ENCODE measurements at places on chromosomes 2 and 18.

DNA sequence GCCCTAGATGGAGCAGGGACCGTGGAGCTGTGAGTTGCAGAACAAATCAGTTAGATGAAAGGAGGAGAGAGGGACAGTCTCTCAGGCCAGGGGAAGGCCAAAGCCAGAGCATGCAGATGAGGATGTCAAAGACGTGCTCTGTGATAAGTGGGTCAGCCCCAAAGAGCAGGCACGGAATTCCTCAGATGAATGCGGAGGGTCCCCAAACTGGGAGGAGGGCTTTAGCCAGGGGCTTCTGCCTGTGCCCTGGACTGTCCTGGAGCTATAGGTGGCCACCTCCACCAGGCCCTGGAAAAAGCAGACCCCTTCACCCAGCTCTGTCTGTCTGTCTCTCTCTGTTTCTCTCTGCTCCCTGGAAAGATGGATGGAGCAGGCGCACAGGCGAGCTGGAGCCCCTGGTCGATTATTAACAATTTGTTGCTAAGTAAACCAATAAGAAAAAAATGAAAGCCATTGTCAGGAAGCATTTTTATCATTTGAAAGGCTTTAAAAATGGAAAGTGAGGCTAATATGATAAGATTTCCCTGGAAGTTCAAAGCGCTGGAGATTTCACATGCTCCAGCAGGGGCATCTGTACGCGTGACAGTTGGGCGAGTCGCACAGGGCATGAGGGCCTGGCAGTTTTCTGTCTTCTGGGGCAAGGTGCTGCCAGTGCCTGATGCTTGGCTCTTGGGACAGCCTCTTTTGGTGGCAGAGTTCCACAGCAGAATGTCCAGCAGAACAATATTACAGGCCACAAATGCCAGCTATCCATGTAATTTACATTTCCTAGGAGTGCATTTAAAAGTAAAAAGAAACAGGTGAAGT is 241.0 kb downstream of the GLI2 start:
- no peak for DNase-seq

GRCh38 chr2:106139238-106139935 is 54.7 kb downstream of the UXS1 start:
- DNase-seq, result no peak

DNA sequence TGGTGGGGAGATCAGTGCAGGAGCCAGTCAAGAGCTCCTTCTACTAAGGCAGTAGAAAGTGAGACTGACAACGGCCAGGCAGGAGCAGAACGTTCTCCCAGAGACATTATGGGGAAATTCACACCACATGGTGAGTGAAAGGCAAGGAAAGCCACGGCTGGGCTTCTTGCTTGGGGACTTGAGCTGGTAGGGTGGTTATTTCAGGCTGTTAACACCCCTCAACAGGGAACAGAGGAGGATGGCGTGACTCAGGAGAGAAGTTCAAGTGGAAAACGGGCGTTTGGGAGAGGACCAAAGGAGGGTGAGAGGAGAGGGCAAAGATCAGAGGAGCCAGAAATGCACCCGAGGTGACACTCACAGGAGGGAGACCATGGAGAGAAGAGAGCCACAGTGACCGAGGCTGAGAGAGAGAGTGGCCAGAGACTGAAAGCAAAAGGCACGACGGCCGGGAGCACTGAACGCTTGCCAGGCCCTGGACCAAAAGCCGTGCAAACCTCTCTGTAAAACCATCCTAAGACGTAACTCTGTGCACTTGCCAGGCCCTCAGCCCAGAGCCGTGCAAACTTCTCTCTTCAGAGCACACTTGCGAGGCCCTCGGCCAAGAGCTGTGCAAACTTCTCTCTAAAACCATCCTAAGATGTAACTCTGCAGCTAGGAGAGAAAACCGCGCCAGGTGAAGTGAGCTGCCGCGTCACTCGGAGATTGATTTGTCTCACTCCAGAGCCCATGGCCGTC is 7.7 kb downstream of the TPO start:
- no peak for DNase-seq

- no peak for DNase-seq
Observed at GRCh38 chr2:26917135-26917836, 53.2 kb upstream of the MAPRE3 start.

GRCh38 chr2:26335231-26335630 is 10.7 kb upstream of the SELENOI start:
- DNase-seq, result no peak

- DNase-seq, result no peak
Observed at GRCh38 chr2:62506421-62506750, 391 bp upstream of the TMEM17 start.

DNA sequence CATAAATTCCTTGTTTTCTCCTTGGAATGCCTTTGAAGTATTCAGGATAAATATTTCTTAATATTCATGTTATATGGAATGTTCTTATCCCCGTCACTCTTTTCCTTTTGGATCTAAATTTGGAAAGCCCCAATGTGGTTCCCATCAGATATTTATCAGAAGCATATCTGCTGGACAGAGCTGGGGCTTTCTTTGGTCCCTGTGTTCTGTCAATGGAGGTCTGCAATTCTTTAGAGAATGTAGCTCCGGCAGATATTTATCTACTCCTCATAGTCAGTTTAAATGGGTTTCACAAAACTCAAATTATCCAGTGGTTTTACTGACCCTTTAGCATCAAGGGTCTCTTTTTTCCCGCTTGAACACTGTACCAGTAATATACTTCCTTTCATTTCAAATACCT is 167.8 kb upstream of the SCN7A start:
- no peak for DNase-seq

- no peak for DNase-seq
Observed at GRCh38 chr18:22456547-22456946, 38.8 kb upstream of the CTAGE1 start.

DNA sequence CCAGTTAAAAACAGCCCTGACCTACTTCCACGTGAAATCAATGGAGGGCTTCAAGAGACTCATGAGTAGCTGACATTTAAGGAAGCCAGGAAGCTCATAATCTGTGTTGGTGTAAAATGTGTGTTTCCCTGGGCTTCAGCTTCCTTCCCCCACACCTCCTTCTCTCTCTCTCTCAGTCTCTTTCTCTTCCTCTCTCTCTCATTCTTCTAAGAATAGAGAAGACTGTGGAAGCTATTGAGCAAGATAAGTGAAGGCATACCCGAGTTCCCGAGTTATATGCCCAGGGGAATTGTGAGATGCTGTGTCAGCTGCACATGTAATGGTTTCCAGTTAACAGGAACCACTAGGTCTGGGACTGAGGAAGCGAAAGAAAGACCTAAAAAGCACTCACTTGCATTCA is 199.4 kb downstream of the NYAP2 start:
- DNase-seq, result no peak

GRCh38 chr2:159130302-159130701 is 156.2 kb downstream of the WDSUB1 start:
- peak; percentile 65 for DNase-seq

DNA sequence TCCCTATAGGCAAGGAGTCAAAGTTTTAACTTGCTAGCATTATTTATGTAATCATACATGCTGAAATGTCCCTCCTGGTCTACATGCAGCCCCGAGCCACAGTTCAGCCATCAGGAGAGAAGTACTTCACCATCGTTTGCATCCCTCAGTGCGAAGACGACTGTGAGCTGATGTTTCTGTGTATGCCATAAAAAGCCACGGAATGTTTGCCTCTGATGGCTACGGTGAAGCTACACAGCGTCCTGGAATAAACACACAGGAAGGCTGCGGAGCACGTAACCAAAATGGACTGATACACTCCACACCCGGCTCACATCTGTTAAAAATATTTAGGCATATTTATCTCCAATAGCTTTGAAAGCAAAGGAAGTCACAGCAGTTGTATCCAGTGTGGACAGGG is 4.3 kb upstream of the SALL3 start:
- DNase-seq, result no peak

- DNase-seq, result no peak
Observed at GRCh38 chr2:207805566-207806226, 36.0 kb upstream of the FZD5 start.

DNA sequence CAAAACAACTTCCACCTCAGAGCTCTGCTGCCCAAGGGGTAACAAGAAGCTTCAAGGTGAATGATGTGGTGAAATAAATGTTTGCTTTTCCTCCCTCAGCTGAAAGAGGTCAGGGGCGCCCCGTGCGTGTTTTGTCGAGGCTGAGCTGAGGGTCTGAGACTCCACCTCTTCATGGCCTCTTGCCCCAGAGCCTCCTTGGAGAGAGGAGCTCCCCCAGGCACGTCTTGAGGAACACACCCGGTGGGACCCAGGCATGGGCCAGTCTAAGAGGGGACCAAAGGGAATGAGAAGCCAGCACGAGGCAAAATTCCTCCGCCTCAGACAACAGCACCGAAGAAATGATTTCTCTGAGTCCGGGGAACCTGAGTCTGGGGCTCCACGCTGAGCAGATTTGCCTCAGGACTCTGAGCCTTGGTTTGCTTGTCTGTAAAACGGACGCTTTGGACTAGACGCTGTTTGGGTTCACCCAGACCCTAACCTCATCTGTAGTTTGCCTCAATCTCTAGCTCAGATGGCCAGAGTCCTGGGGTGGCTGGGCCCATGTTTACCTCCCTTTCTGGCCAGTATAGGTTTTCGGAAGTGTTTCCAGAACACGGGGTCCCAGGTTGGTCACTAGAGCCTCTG is 56.4 kb upstream of the ODC1 start:
- no peak for DNase-seq

DNA sequence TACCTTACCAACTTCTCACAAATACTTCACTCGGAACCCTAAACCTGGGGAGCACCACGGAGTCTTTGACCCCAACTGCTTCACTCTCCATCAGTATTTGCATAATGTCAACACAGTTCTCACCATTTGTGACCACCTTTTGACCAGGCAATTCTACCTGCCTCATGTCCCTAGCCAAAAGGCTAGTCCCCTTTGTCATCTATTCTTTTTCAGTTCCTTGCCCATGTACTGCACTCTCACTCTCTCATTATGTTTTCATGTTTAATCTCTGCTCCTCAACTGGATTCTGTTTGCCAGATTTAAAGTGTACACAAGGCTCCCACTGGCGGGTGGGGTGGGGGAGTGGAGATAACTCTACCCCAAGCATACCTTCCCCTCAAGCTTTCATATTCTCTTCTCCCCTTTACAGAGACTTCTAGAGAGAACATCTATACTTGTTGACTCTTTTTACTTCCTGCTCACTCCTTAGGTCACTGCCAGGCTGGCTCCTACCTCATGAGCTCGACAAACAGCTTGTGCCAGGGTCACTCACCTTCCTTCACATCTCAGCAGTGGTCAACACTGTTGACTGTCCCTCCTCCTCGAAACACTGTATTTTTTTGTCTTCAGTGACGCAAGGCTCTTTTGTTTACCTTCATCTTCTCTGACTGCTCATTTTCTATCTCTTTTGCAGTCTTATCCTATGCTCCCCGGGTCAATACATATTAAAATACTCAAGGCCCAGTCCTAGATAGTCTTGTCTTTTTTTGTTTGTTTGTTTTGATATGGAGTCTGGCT is 88.7 kb upstream of the MAP4K3 start:
- DNase-seq, result no peak

All from GDM1 (cell line).